ENCODE measurements at places on chromosomes 4 and X.

DNA sequence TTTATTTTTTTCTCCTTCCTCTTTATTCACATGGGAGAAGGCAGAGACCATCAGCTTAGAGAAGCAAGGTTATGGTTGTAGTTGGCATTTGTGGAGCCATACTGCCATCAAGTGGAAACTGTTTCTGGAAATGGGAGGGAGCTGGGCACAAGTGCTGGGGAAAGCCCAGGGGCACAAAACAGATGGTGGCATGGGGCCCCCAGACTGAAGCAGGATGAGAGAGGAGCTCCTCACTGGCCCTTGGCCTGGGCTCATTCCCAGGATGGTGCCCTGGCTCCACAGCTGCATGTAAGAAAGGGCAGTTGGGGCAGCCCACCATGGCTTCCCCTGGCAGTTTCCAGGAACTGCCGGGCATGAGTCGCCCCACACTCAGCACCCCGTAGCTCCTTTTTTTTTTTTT, 59.2 kb downstream of the NBDY start:
- DNase-seq: no peak

DNA sequence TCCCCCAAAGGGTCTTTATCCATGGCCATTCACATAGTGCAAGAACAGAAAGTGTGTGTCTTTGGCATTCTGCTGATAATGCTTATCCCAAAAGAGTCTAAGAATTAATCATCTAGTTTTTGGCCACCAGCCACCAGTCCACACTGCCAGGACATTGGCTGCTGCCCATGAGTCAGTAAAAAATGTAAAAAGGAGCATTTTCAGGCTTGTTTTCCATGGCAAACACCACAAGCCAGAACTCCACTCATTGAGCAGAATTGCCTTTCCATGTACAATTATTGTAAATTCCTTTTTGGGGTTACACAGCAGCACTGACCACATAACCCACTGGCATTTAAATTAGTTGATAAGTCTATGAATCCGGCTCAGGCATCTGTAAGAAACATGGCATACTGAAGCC, 89.2 kb upstream of the PRDX4 start:
- no peak for DNase-seq

DNA sequence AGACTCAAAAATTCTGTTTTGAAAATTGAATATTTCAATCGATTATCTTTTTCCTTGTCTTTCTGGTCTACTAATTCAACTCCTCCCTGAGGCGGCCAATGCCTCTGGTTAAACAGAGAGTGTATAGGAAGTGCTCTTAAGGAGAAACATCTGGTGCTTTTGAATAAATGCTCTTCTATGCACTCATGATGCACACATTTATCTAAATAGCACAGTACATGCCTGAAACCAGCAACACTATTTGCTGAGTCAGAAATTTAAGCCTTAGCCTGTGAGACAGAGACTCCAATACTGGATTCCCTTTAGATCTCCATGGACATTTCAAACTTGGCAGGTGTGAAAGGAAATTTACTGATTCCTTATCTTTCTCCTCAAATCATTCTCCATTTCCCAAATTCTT, 118.6 kb downstream of the SLIT2 start:
- DNase-seq: no peak

DNA sequence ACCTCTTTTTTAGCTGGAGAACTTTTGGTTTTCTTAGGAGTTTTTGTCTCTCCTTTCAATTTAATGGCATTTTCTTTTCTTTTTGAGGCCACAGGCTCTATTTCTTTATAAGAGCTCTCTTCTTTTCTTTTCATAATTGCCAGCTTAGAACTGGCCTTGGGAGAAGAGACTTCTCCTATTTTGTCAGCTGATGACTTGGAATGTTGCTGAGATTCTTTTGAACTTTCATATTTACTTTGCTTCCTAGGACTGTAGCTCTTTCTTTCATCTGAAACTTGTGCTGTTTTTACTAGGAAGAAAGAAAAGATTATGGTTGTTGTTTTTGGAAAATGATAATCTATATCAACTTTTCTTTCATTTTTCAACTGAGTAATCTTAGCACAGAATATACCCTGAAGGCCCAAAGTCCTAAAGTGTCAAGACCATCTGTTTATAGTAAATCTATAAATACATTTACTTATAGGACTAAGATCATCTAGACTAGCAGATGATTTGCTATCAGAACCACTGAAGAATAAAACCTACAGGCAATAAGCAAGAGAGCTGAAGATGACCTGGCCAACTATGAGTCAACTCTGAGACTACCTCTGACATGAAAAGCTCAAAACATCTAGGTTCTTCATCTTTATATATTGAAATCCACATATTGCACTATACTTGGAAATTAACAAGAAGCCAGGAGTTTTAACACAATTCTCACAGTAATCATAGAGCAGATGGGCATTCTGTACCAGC, 45.6 kb downstream of the RFC1 start:
- DNase-seq: no peak

GRCh38 chrX:86806786-86807185, 658.5 kb downstream of the DACH2 start:
- DNase-seq: peak; percentile 12

DNA sequence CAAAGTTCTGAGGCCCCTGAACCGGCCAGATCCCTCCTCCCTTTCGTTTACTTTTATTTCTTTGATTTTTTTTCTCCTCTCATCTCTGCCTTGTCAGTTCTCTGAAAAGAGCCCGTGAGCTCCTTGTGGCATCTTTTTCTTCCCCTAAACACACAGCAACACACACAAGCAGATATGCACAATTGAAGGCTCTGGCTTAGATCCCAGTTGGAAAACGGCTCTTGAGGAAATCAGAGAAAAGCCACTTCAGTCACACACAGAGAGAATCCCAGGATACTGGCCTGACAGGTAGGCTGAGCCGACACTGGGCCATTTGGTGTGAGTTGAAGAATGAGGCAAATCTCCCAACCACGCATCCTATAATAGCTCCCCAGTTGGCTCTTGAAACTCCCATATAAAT, 12.9 kb downstream of the DIPK2B start:
- DNase-seq: no peak

DNA sequence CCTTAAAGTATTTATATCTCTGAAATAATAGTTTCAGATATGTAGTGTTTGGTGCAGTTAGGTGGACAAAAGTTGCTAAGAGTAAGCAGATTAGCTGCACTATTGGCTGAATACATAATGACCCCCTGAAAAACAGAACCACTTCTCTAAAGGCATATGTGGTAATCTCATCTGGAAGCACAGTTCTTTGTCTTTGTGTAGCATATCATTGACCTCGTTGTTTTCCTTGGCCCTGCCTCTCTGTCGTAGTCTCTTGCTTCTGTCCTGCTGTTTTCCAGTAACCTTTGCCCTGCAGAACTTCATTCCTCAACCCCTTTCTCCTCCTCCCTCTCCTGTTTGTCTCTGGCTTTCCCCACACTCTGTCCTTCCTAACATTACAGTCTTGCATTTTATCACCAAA, 41.4 kb downstream of the JADE3 start:
- DNase-seq: peak; percentile 10

- DNase-seq: no peak
Observed at GRCh38 chr4:103719830-103720207, at the start of gene TACR3. Gene TACR3 (minus strand): TSS chr4:103719985. CDS start chr4:103719675, 310 bp downstream.

DNA sequence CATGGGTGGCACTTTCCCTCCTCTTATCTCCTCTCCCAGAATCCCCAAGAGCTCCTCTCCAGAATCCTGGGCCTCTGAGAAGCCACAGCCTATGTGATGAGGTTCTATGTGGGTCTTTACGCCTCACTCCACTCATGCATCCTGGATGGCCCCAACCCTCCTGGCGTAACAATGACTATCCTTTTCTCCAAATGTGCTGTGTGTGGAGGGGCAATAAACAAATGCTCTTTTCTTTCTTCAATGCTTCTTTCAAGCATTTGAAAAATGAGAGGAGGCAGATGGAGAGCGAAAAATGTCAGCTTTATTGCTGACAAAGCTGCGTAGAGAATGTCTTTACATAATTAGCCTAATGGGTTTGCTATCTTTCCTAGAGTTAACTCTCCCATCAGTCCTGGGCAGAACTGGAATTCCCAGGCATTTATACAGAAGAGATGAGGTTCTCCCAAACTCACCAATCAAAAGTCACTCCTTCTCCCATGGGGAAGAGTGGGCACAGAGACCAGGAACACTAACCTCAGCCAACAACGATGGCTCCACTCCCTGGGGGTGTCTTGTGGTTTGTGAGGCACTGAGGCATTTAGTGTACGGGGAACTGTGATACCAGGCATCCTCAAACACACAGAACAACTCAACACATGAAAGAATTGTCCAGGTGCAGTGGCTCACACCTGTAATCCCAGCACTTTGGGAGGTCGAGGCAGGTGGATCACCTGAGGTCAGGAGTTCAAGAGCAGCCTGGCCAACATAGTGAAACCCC, 118.9 kb upstream of the SLC34A2 start:
- no peak for DNase-seq

DNA sequence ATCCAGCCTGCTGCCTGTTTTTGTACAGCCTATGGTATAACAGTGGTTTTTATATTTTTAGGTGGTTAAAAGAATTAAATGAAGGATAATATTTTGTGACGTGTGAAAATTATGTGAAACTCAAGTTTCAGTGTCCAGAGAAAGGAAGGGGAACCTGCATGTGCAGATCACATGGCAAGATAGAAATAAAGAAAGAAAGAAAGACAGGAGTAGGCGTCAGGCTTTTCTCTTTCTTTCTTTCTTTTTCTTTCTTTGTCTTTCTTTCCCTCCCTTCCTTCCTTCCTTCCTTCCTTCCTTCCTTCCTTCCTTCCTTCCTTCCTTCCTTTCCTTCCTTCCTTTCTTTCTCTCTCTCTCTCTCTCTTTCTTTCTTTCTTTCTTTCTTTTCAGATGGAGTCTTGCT, 42.0 kb upstream of the HUWE1 start:
- DNase-seq: no peak

DNA sequence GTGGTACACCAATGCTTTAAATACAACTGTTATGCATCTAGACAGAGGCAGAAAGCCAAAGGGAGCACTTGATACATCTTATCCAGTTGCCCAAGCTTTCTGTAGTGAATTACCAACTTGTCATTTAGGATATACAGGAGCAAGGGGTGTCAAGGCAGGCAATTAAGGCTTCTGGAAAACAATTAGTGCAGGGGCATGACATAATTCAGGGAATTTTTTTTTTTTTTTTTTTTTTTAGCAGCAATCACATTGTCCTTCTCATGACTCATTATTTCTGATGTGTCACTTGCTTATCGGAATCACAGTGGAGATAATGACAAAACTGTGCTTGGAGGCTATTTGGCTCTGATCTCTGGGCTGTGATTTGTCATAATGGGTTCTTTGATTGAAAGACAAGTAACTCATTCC, 259.5 kb downstream of the ARHGAP24 start:
- DNase-seq: no peak

GRCh38 chrX:17374619-17375366, at the start of gene NHS:
Gene NHS (plus strand): TSS chrX:17375200. CDS start chrX:17375758, 558 bp downstream.
- no peak for DNase-seq

GRCh38 chrX:9595174-9595573, 130.3 kb downstream of the TBL1X start:
- DNase-seq: no peak

GRCh38 chrX:141839856-141840255, 1.7 kb downstream of the MAGEC3 start:
- DNase-seq: no peak

GRCh38 chrX:79268788-79269187, 98.3 kb downstream of the ITM2A start:
- DNase-seq: no peak

GRCh38 chr4:149095001-149095400, 652.8 kb upstream of the NR3C2 start:
- no peak for DNase-seq

DNA sequence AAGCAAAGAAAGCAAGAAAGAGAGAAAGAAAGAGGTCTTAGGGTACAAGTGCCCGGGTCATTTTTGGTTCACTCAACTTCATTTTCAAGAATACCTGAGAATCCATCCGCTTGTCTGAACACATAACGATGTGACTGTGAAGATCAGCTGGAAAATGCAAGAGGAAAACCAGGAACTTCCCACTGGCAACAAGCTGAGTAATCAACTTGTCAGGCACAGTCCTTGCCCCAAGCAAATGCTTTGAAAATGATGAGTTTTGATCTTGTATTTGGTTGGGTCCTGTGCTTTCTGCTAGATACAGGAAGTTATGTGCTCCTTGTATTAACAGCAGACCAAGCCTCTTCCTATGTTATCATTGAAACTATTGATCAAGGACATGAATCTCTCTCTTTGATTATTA, 239.1 kb downstream of the ASMT start:
- DNase-seq: no peak

GRCh38 chr4:13093170-13093569, 391.0 kb downstream of the RAB28 start:
- no peak for DNase-seq

DNA sequence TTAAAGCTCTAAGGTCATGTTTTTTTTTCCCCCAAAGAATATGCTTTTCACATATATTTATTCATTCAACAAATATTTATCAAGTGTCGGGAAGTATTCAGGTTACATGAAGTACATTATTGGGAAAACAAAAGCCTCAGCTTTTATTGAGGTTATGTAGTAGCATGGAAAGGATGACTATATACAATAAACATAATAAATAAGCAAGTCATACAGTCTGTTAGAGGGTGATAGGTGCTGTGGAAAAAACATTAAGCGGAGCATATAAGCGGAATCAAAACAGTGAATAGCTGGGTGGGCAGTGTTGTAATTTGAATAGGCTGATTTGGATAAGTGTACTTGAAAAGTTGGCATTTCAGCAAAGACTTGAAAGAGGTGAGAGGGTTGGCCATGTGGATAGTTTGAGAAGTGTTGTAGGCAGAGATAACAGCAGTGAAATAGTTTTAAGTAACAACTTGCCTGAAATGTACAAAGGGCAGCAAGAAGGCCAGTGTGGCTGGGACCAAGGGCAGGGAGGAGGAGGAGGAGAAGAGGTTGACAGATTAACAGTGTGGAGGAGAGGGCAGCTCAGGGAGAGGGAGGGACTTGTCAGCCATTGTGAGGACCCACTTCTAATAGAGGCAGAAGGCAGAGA, 558.7 kb downstream of the SPRY1 start:
- no peak for DNase-seq

DNA sequence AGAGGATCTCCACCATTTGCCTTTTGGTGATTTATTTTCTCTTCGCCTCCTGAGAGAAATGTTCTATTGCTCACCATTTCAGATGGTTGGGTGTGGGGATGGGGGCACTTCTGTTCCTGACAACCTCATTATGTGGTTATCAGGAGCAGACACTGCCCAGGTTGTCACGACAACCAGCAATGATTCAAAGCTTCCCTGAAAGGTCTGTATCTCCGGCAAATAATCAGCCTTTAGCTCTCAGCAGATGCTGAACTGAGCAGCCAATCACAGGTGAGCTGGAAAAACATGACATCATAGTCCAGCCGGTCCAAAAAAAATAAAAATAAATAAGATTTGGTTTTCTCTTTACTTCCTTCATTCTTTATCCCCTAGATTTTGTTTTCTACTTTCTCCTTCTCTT, 5.5 kb upstream of the PAK3 start:
- DNase-seq: no peak
